ENCODE measurements at places on chromosomes 16 and 17.

GRCh38 chr17:35728551-35728950 is 2.9 kb upstream of the RASL10B start:
- no peak for DNase-seq

GRCh38 chr16:56263711-56264608 is 72.7 kb downstream of the GNAO1 start:
- DNase-seq = no peak

DNA sequence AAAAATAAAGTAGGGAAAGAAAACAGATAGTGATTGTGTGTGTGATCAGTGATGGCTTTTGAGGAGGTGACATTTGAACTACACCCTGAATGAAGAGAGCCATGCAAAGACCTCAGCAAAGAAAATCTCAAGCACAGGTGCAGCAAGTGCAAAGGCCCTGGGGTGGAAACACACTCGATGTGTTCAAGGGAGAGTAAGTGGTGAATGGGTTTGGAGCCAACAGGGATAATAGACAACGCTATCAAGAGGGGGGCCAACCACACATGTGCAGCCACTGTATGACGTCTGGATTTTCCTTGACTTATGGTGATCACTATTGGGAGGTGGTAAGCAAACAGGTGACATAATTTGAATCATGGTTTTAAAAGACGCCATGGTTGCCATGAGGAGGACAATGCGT is 564.2 kb downstream of the WWOX start:
- no peak for DNase-seq

GRCh38 chr17:45046537-45047125 is 4.8 kb downstream of the DCAKD start:
- no peak for DNase-seq

GRCh38 chr16:23855010-23855409 is 19.2 kb downstream of the PRKCB start:
- DNase-seq = no peak

DNA sequence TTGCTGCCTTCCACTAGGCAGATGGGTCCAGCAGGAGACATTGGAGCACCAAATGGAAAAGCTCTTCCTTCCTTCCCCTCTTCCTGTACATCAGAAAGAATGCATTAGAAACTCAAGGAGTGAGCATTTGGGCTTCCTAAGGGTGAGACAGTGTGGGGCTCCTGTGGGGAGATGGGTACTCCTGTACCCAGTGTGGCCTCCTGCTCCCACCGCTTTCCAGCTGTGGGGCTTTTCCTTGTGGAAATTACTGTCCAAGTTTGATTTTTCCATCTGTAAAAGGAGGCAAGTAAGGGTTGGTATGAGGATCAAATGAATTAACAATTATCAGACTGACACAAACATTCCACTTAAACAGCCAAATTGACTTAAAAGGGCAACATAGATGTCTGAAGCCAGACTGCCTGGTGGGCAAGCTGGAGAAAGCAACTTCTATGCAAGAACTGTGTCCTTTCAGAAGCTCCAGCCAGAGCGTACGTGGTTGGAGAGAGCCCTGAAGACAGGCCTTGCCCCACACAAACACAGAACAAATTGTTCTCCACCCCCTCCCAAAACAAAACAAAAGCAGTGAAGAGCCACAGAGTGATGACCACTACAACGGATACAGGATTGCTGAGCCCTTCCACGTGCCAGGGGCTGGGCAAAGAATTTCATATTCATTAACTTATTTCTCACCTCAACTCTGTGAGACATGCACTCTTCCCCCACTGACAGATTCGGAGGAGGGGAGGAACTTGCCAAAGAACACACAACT is 23.1 kb upstream of the ALDH3A1 start:
- no peak for DNase-seq

- no peak for DNase-seq
These were observed 873 bp upstream of the KSR1 start for GRCh38 chr17:27455236-27455913.

- no peak for DNase-seq
These were observed 1377.6 kb downstream of the CDH11 start for GRCh38 chr16:63744077-63744874.

DNA sequence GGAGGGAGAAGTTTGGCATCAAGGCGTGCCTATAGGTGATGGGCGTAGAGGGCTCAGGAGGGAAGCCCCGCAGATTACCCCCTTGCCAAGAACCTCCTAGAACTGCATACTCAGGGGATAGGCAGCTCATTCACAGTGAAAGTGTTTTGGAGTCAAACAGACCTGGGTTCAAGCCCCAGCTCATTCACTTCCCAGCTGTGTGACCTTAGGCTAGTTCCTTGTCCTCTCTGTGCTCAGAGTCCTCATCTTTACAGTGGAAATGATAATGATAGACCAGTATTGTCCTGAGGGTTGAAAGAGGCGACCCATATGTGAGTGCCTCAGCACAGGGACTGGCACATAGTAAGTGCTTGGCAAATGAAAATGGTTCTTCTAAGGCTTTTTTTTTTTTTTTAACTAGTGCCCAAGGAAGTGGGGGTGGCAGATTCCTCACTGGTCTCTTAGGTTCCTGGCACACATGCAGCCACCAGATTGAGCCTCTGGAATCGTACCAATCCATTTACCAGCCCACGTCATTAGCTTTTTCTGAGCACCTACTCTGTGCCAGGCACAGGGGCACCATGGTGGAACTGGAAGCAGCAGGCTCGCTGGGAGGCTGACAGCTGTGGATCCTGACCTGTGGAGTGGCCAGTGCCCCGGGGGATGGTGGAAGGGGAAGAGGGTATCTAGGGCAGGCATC is 75.8 kb downstream of the SREBF1 start:
- DNase-seq = no peak

DNA sequence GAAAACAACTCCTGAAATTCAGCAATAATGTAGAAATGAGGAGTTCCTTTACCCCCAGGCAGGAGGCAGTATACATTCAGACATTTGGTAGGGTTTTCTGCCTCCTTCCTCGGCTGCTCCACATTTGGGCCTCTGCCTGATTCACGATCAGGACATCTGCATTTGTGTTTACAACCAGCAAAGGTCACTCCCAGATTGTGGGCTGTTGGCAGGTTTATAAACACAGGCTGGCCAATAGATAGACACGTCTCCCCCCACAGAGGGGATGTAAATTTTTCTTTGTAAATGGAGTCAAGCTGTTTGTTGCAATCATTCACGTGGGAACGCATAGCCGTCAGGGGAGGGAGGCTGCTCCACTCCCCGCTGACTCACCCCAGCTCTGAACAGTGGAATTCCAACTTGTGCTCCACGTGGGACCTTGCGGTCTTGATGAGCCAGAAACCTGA is 252.1 kb upstream of the N4BP1 start:
- no peak for DNase-seq

DNA sequence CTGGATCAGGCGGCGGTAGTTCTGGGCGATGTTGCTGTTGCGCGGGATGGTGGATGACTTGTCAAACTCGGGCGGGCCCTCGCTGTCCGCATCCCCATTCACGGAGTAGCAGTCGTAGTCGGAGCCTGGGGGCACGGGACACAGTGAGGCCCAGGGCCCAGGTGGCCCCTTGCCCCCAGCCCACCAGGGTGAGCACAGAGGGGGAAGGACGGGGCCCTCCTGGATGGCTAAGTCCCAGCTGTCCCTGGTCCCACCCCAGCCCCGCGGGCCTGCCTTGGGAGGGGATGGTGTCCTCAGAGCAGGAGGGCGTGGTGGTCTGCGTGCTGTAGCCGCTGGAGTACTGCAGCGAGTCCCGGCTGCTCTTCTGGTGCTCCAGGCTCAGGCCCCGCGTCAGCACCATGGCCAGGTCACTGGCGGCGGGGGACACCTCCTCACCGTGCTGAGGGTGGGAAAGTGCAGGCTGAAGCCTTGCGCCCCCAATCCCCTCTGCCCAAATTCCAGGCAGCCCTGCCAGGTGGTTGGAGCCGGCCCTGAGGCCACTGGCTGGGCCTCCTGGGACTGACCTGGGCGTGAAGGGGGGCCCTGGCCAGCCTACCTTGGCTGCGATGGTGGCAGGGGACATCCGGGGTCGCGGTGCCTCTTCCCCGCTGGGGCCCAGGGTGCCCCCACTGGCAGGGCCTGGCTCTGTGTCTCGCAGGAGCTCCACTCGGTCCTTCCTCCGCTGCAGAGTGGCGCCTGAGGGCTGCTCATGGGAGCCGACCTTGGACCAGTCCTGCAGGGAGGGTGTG is 18.2 kb downstream of the IL34 start:
- DNase-seq = no peak

DNA sequence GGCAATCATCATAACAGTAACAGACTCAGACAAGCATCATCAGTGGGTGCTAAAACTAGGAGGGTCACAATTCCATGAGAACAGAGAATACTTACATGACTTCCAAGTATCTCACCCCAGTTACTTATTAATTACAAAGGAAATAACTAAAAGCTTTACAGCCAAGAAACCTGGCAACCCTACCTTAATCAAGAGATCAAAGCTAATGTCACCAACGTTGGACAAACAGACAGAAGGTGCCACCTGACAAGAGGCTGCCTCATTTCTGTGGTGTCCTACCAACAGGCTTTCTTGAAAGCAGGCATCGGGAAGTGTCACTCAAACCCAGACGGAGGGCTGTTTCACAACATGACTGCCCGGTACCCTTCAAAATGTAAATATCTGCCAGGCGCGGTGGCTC is 84.6 kb downstream of the RMI2 start:
- DNase-seq = no peak

DNA sequence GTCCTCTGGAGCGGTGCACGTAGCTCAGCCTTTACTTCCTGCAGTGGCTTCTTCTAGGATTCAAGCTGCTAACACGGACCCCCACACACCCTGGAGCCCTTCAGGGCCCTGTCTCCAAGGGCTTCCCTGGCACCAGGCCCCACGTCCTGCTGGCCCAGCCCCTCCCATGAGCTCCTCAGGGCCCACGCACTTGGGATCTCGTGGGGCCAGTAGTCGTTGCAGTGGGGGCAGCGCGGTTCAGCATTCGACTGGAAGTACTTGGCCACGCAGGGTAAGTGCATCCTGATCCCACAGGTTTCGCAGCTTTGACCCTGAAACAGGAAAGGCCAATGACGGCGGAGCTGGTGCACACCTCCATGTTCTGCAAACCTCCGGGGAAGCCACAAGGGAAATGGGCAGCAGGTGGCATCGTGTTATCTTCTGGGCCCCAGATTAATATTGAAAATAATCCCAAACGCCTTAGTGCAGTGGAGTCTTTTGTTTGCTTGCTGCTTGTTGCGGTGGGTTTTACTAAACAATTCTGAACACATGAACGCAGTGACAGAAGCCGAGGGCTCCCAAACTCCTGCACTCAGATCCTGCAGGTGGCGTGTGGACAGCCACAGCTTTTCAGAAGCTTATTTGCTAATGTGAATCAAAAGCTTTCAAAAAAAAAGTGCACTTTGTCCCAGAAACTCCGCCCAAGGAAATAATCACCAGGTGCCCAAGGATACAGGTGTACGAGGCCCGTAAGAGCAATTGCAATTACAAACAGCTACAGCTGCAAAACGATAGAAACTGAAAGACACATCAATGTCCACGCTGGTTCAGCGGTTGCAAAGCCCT is 22.4 kb downstream of the KDM8 start:
- no peak for DNase-seq

DNA sequence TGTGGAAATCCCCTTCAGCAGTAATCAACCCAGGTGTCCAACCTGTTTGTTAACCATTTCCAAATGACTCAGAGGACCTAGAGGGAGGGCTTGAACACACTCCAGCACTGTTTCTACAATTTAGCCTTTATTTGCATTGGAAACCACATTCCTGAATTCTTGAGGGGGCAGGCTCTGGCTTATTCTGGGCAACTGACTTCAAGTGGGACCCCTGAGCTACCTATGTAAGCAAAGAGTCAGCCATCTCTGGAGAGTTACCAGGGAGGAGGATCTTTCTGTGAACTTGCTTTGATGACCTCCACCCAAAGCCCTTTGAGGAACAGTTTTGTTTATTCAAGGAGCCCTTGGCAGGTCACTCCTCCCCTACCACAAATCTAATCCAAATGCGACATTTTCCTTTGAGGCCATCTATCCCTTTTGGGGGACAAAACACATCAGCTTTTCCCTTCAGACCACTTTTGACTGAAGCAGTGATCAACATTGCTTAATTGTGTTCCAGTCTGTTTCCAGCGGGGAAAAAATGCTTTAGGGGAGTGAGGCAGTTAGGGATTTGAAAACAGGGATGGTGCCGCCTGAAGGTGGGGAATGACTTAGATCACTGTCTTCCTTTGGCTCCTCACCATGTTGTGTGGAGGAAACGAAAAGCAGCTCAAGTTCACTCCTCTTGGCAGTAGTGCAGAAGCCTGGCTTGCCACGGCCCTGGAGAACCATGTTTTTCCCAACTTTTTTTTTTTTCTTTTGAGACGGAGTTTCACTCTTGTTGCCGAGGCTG is 46.2 kb downstream of the TUBD1 start:
- DNase-seq = no peak

GRCh38 chr17:322006-322780 is 30.4 kb downstream of the RPH3AL start:
- no peak for DNase-seq

DNA sequence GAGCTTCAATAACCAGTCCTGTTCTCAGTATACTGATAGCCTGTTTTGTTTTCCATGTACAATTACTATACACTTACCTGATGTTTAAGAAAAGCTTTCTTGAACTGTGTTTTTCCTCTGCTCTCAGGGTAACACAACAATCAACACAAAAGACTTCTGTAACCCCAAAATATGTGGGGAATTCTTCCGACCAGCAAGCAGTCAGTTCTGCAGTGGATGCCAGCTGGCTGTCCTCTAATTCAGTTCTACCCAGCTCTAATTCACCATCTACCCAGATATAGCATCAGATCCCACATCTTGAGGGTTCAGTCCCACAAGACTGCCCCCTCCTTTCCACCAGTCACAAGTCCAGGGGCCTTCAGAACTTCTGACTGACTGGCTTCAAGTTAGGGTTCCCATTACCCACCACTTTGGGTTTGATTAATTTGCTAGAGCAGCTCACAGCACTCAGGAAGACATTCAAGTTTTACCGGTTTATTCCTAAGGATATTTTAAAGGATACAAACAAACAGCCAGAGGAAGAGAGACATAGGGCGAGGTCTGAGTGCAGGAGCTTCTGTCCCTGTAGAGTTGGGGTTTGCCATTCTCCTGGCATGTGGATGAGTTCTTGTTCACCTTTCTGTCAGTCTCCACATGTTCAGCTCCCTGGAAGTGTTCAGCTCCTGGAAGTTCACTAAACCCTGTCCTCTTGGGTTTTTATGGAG is 178.2 kb downstream of the CHD9 start:
- DNase-seq = no peak

DNA sequence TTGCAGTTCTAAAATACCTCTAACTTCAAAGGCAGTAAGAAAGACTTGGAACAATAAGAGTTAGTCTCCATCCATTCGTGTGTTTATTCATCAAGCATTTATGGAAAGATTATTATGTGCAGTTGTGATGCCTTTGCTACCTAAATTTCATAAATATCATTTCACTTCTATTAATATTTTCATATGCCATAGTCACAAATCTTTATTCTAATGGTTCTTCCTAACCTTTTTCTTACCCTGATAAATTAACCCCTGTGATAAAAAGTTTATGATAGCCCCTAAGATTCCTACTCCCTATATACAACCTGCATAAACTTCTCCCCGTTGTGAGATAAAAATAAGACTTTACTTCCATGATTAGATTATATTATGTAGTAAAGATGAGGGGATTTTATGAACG is 94.9 kb downstream of the BRIP1 start:
- DNase-seq = no peak

GRCh38 chr16:10297341-10298006 is 88.4 kb upstream of the ATF7IP2 start:
- no peak for DNase-seq

Data from progenitor cell of endocrine pancreas (in vitro differentiated cells).